ENCODE measurements at places on chromosomes 4 and X. TPM values are rescaled to one million over a fixed set of nuclear protein-coding genes. Genes with fewer than 3 reads are reported as not detected.

The TCEAL9 gene
- total RNA-seq, result 36.5 TPM

The NIPAL1 gene
- total RNA-seq, result 5.2 TPM

The COL4A6 gene
- total RNA-seq, result 10.4 TPM

The MAML3 gene
- 5.6 TPM for total RNA-seq

The ERAS gene
- not detected for total RNA-seq

The PPEF1 gene
- 0.34 TPM for total RNA-seq

The ADH1C gene
- not detected for total RNA-seq

The INPP4B gene
- 0.34 TPM for total RNA-seq

- no peak for DNase-seq
These were observed 155.3 kb downstream of the SNCA start for GRCh38 chr4:89681671-89682070.

DNA sequence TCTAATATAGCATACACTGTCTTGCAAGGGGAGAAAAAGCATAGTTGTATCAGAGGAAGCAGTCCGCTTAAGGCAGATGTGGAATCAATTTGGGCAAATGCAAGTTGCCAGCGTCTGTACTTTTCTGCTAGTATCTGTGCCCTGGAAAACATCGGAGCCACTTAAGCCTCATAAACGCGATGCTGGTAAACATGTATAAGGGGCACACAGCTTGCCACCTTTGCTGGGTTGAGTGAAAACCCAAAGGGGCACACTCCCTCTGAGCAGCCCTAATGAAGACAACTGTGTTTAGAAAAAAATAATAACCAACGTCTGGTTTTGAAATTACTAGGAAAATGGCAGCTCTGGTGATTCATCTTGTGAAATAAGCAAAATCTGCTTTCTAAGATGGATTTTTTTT lies 24.3 kb downstream of the SMIM20 start:
- DNase-seq, result no peak

GRCh38 chr4:89316931-89317366 lies 9.3 kb upstream of the GPRIN3 start:
- DNase-seq, result no peak

- DNase-seq, result no peak
These were observed 33.5 kb downstream of the ZFP42 start for GRCh38 chr4:188029114-188029513.

DNA sequence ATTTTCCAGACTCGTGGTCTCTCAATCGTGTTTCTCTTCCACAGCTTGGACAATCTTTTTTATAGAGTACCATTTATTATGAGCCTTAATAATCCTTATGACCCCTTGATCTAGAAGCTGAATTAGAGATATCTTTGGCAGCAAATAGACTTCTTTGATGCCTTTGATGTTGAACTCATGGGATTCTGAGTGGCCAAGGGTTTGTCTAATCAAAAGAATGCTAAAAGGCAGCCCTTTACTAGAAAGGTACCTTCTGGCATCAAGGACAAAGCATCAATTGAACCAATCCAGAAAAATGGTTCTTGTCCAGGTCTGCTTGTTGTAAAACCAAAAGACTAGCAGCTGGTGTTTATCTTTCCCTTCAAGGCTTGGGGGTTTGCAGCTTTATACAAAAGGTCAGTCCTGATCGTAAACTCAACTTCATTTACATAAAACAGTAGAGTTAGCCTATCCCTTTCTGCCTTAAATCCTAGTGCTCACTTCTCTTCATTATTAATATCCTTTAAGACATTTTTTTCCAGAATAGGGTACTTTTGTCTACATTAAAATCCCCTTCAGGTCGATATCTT lies 411.3 kb downstream of the FAT4 start:
- DNase-seq, result no peak

DNA sequence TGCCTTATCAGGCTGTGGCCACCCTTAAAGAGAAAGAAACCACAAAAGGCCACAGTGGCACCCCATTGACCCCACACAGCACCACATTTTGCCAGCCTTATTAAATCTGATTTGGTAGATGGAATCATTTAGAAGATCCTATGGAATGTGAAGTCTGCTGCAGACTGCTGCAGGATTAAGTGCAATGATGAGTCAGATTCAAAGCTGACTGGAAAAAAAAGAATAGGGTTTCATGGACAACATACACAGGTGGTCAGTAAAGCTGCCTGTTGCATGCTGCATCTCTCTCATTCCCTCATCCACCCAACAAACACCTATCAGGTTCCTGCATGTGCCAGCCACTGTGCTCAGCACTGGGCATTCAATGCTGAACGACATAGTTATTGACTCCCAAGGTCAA lies 56.6 kb downstream of the CHST7 start:
- DNase-seq, result no peak

DNA sequence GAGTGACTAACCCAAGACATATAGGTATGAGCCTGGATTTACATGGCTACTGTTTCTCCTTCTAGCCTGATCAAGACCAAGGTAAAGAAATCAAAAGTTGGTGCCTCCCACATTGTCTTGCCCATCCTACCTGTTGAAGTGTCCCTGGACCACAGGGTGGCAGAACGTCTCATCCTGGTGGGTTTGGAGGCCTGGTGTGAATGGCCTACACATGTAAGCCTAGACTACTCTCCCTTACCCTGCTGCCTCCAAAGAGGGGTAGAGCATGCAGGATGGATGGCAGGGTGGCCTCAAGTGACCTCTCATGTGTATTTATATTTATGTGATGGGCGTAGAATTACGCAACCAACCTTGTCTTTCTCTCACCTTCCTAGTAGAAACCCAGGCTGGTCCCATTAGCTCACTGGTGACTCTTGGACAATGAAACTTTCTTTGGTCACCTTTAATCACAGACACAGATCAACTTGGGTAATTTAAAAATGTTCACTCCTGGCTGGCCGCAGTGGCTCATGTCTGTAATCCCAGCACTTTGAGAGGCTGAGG lies 73.3 kb upstream of the SOD3 start:
- no peak for DNase-seq

DNA sequence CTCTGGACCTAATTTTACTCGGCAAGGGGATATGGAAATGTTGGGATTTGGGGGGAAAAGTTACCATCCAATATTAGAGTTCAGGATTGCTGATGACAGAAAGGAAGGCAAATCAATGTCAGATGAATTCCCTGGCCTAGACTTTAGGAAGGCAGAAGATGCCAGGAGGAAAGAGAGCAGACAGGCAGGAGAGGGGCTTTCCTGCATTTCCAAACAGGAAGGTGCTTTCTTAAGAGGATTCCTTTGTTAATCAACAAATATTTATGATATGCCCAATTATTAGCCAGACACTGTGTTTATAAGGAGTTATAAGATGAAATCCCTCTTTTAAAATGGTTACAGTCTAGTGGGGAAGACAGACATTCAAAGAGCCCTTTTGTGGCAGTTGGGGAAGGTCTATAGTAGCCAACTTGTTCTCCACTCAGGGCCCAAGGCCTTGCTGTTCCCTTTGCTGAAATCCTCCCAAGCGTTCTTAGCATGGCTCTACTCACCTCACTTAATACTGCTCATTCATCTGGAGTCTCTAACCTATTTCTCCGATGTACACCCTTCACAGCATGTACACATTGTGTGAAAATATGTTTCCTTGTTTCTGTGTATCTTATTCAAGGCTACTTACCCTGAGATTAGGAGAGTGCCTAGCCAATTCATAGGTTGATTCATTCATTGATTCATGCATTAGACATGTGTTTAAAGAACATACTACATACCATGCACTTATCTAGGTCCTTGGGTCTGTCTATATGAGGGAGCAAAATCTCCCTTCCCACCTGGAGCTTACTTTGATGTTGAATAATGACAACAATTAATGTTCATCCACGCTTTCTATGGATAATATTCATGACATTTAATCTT lies 5.3 kb downstream of the IGFBP7 start:
- DNase-seq, result no peak

GRCh38 chr4:182272151-182272550 lies 28.9 kb downstream of the TENM3 start:
- no peak for DNase-seq

GRCh38 chrX:125742811-125743210 lies 423.1 kb downstream of the TEX13C start:
- no peak for DNase-seq

DNA sequence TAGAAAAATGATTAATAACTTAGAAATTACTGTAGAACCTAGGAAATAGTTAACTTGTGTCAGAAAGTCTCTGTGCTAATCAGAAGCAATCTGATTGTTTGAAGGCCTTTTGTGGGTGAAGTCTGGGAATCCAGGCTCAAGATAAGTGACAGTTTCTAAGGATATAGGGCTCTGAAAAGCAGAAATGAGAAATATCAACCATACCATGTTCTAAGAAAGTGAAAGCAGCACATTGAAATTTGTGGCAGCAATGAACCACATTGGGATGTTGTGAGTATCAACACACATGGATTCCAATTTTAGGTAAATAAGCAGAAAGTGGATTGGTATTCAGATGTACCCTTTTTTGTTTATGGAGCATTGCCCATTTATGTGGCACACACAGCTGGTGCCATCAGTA lies 464.6 kb downstream of the IL15 start:
- DNase-seq, result no peak

- no peak for DNase-seq
These were observed 139.9 kb downstream of the HDX start for GRCh38 chrX:84362184-84362838.

DNA sequence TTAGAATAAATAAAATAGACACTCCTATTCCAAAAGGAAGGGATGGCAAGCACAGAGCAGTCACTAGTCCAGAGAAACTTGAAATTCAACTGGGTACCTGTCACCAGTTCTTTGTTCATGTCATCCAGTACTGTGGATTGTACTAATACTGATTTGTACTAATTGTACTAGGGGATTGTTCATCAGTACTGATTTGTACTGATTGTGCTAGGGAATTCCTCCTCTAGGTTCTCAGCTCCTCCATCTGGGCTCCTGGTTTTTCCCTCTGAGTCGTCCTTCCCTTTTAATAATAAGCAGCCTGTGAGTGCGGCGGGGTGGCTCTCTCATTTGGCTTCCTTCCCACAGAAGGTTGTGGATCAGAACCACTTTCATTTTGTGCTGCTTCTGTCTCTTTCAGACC lies 31.0 kb upstream of the SOD3 start:
- DNase-seq, result no peak

DNA sequence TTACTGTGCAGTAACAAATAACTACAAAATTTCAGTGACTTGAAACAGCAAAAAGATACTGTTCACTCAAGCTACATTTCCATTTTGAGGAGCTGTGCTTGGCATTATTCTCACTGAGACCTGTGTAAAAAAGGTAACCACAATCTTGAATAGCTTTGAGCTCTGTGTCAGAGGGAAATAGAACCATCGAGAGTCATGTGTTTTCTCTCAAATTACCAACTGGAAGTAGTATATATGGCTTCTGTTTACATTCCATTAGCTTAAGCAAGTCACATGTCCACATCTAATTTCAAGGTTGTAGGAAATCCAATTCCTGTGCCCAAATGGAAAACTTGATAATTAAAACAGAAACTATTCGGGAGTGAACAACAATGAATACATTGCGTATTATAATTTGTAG lies 82.9 kb upstream of the BANK1 start:
- DNase-seq, result no peak

- no peak for DNase-seq
These were observed 907 bp downstream of the LHFPL1 start for GRCh38 chrX:112678831-112679230.

GRCh38 chrX:10903523-10903922 lies 207.6 kb upstream of the HCCS start:
- no peak for DNase-seq

DNA sequence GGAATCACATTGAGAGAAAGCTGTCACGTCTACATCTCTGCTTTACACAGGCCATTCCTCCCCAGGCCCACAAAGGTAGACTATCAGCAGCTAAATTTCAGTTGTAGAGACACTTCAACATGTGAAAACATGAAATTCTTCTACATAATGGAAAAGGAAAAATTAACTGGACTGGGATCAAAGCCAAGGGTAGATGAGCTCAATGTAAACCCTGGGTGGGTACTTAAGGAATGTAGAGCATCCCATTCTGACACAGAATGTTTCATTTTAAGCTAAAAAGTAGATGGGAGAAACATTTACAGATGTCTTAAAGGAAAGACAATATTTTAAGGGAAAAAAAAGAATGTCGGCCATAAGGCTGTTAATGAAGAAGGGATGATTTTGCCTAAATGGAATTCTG lies 51.3 kb upstream of the NPNT start:
- no peak for DNase-seq

DNA sequence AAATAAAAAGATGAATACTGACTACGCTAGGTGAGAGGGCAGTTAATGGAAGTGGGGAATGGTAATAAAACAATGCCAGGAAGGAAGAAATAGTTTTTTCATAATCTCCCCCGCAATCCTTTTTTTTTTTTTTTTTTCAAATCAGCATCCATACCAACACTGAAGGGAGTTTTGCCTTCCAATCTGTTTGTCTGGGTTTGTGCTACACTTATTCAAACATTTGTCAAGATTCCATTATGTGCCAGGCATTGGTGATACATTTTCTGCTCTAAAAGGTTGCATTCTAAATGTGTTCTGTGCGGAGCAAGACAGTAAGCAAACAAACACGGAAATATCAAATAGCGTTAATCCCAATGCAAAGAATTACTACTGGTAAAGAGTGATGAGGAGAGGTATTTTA lies 437.9 kb upstream of the BOD1L1 start:
- DNase-seq, result no peak

DNA sequence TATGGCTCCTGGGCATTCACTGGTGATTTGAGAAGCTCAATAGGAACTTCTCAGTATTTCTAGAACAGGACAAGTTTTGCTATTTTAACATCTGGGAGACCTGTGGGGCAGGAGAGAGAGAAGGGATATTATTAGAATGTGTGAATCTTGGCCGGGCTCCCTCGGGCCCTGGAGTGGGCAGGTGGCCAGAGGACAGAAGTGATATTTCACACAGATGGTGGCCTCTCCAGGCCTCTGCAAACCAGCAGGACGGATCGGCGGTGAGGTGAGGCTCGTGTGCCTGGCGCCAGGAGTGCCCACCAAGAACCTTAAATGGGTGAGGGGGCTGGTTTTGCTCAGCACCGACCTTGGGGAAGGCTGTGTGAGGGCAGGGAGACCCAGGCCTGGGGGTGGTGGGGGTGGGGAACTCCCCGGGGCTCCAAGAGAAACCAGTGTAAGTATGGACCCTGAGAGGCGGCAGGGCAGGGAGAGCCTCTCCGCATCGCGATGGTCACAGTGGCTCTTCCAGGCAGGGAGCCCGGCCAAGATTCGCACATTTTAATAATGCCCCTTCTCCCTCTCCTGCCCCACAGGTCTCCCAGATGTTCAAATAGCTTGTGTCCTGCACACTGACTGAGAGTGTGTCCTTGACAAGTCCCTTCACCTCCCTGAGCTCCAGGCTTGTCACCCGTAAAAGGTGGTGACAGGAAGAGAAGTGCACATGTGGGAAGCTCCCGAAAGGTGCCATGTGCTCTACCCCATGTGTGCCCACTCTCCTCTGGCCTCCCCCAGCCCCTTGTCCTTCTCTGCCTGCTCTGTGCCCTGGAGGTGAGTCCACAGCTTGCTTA lies 64.9 kb downstream of the SORCS2 start:
- DNase-seq, result no peak

DNA sequence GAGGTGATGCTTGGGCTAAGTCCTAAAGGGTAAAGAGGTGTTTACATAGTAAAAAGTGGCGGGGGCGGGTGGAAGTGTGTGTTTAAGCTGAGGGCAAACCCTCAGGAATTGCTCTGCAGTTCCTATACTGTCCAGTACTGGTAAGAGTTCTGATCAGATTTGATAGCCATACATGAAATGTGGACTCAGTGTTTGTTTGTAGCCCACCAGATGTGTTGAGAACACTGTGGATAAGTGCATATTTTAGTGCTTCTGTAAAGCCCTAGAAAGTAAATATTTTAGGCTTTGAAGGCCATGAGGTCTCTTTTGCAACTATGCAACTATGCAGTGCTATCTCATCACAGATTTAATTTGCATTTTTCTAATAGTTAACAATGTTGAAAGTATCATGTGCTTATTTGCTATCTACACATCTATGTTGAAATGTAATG lies 80.7 kb upstream of the EOLA2 start:
- DNase-seq, result no peak

- no peak for DNase-seq
These were observed 215.9 kb downstream of the LRBA start for GRCh38 chr4:150799207-150799606.
